ENCODE measurements at places on chromosomes 1 and 21.

- no peak for DNase-seq
Observed at GRCh38 chr1:11126569-11126968, 26.9 kb upstream of the EXOSC10 start.

- DNase-seq: no peak
Observed at GRCh38 chr1:26021647-26022403, at the start of gene EXTL1. TSS of gene EXTL1 (plus strand) at chr1:26021775. CDS start at chr1:26022647, 872 bp downstream.

GRCh38 chr1:9133870-9134585 is 5.1 kb upstream of the GPR157 start:
- DNase-seq: no peak

- no peak for DNase-seq
Observed at GRCh38 chr1:203675596-203676347, 49.1 kb downstream of the ATP2B4 start.

DNA sequence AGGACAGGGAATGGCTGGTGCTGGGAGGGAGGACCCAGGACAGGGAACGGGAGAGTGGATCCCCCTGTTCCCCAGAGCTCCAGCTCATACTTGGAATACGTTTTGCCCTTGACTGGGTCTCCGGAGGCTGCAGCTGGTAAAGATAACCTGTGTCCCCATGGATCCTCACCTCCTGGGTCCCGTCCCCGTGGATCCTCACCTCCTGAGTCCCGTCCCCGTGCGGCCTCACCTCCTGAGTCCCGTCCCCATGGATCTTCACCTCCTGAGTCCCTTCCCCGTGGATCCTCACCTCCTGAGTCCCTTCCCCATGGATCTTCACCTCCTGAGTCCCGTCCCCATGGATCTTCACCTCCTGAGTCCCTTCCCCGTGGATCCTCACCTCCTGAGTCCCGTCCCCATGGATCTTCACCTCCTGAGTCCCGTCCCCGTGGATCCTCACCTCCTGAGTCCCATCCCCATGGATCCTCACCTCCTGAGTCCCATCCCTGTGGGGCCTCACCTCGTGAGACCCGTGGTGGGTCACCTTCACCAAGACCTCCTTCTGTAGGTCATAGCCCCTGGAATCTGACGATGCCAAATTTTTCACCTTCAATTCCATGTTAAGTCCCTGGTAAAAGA is 61.4 kb downstream of the SCCPDH start:
- no peak for DNase-seq
